Central memory CD4-positive, alpha-beta T cell (primary cell): ENCODE measurements at places on chromosomes 12 and 14.

DNA sequence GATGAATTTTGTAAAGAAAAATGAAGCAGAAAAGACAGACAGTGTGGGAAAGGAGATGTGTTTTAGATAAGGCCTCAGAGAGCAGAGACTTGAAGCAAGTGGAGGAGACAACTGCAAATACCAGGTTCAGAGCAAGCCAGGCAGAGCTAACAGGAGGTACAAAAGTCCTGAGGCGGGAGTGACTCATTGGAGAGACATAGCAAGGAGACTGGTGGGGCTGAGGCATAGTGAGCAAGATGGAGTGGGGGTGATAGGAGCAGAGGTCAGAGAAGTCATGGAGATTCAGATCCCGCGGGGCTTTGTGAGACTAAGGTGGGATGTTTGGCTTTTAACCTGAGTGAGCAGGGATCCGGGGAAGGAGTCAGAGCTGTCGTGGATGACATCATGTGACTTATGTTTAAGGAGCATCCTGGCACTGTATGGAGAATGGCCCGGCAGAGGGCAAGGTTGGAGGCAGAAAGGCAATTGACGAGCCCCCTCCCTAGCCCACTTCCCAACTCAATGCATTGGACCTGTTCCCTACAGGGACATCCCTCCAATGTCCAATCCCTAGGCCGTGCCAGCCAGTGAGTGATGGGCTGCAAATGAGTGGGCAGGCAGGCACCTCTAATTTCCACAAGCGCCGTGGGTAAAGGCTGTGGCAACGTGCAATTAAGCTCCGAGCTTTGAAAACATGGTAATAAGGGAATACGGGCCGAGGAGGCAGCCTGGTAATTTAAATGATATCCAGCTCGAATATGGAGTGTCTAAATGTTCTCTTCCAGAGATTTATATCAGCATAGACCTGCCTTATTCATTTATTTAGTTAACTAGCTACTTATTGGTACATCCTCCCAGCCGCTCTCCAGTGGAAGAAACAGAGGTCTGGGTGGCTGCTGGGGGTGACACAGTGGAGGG is 206.8 kb upstream of the LHX5 start:
- DNase-seq = no peak

GRCh38 chr14:89249065-89249695 is 167.9 kb downstream of the FOXN3 start:
- no peak for DNase-seq

- no peak for DNase-seq
Observed at GRCh38 chr14:90831821-90832220, 15.6 kb upstream of the TTC7B start.

DNA sequence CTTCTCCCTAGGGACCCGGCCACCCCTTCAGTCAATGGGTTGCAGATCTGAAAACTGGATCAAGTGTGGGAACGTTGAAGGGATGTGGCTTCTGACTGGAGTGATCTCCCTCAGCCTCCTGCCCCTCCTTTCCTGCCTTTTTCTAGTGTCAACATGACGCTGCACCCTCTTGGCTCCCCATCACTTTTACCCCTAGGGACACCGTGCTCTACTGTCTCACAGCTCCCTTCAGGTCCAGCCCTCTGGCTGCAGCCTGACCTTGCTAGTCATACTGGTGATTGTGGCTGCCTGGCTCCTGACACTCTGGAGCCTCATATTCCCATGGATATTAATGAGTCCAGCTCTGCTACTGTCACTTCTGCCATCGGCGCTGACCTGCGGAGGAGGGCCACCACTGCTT is 51.5 kb upstream of the RASSF3 start:
- no peak for DNase-seq
